ENCODE measurements at places on chromosomes 6 and 20.

DNA sequence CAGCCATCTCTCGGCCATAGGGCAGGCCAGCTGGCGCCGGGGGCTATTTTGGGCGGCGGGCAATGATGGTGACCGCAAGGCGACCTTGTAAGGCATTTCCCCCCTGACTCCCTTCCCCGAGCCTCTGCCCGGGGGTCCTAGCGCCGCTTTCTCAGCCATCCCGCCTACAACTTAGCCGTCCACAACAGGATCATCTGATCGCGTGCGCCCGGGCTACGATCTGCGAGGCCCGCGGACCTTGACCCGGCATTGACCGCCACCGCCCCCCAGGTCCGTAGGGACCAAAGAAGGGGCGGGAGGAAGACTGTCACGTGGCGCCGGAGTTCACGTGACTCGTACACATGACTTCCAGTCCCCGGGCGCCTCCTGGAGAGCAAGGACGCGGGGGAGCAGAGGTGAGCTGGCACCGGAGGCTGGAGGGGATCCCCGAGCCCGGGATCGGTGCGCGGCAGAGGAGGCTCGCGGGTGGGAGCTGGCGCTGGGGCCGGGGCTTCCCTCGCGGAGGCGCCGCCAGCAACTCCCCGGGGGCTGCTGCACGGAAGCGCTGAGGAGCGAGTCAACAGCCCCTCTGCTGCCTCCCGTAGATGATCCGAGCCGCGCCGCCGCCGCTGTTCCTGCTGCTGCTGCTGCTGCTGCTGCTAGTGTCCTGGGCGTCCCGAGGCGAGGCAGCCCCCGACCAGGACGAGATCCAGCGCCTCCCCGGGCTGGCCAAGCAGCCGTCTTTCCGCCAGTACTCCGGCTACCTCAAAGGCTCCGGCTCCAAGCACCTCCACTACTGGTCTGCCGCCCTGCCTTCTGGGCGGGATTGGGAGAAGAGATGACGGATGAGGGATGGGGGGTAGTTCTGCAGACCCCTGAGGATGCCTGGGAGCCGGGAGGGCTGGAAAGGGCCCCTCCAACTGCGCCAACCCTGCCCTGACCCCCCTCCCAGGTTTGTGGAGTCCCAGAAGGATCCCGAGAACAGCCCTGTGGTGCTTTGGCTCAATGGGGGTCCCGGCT lies at the start of the genes CTSA and NEURL2:
Gene CTSA, plus strand, starts transcription at position 351 of the 999 bp plus-strand sequence. Its CDS starts 234 bp downstream, at position 585.
Gene NEURL2, minus strand, starts transcription at position 224 of the 999 bp plus-strand sequence. Its CDS starts 217 bp downstream, at position 7.
- peak; percentile 93 for DNase-seq

DNA sequence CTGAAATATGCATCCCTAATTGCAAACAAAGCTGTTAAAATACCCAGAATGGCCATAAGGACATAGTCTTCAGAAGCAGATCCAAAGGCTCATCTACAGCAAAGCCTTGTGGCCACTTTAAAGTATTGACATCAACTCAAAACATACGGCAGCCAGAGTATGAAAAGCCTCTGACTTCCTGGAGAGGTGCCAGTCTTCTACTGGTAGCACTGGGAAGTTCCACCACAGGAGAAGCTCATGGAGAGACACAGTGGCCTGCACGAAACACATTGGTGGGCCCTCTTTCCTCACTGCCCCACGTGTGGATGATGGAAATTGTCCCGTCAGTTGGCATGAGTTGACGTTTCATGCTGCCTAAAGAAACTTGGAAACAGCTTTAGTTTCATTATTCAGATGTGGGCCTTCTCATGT lies 202.6 kb upstream of the HEY2 start:
- peak; percentile 6 for DNase-seq

DNA sequence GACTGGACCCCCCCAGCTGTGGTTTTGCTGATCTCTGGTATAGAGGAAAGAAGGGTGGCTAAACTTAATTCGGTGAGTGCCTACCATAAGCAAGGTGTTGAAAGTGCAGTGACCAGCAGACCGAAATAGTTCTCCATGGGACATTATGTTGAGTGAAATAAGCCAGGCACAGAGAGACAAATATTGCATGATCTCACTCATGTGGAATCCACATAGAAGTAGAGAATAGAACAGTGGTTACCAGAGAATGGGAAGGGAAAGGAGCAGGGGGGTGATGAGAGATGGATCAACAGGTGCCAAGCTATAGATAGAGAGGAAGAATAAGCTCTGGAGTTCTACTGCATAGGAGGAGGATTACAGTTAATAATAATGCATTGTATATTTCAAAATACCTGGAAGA lies 9.7 kb upstream of the GCNT2 start:
- peak; percentile 37 for DNase-seq

DNA sequence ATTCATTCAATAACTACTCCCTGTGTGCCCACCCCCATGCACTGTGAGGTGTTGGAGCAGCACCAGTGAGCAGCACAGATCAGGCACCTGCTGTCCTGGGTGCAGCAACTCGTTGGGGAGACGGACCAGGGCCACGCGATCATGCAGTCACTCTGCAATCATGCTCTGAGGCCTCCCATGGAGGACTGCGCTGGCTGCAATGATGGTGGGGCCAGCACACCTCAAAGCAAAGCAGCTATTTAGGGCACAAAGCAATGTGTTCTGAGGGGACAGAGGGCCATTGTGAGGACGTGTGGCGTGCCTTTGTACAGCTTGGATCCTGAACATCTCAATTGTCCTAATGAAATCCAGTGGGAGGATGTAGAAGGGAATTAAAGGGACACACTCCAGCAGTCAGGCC lies 41.0 kb upstream of the MPC1 start:
- DNase-seq: no peak

- no peak for DNase-seq
Measured at GRCh38 chr6:83370567-83370966, 60.3 kb downstream of the ME1 start.

GRCh38 chr6:25344827-25345226 lies 65.7 kb downstream of the CARMIL1 start:
- DNase-seq: no peak

DNA sequence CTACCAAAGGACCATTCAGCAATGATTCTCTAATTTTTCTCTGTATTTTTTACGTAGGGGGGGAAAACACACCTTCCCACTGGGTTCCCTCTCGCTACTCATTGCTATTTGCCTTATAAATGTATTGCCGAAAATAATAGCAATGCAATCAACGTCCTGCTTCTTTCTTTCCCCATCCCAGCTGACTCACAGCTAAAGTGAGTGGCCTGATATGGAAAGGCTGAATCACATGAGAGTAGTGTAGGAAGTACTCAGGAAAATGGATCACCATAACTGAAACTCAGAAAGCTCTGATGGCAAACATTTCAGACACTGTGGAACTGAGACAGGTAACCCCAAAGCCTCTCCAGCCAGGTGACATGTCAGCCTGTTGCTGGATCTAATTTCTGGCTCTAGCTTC lies 49.3 kb upstream of the SRPK1 start:
- peak; percentile 85 for DNase-seq
